ENCODE measurements at places on chromosomes 6 and 20. TPM values are rescaled to one million over a fixed set of nuclear protein-coding genes. Genes with fewer than 3 reads are reported as not detected.

SLC52A3 gene
- total RNA-seq: 7.1 TPM

DNA sequence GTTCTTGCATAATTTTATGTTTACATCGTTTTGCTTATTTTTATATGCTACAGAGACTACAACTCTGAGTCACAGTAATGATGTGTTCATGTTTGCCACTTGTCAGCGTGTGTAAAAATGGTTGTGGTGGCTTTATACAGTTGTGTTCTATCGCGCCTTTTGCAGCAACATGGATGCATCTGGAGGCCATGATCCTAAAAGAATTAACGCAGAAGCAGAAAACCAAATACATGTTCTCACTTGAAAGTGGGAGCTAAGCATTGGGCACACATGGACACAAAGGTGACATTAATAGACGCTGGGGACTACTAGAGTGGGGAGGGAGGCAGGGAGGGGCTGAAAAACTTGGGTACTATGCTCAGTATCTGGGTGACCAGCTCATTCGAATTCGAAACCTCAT is 996 bp upstream of the SEC23B start:
- H3K4me1 ChIP-seq: peaks cover 9% of the 10 kb centered on the region
- no peaks in the 10 kb centered on the region for H3K27me3 ChIP-seq
- DNase-seq: no peak

VPS52 gene
- 34.1 TPM for total RNA-seq

GRCh38 chr20:848193-848592 is 14.7 kb downstream of the FAM110A start:
- H3K27ac ChIP-seq: no peak overlapping the region
- H3K4me1 ChIP-seq: peaks cover 35% of the 10 kb centered on the region
- no peak for DNase-seq
- H3K4me3 ChIP-seq: no peak overlapping the region

DNA sequence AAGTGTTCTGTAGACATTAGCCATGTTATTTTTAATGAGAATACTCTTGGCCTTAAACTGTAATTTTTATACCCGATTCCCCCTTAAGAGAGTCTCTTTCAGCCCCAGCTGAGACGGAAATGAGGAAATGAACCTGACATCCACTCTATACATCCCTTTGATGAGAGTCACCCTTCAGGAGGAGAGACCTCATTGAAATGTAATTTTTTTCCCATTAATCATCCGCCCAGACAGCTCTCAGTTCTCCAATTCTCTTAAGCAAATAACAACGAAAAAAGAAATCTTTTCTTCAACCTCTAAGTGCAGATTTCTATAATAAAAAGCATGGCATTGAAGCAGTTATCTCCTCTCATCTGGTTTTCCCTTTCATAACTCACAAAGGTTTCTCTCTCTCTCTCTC is 243.8 kb upstream of the PMEPA1 start:
- DNase-seq: no peak
- H3K27me3 ChIP-seq: no peaks in the 10 kb centered on the region
- H3K4me1 ChIP-seq: peaks cover 2% of the 10 kb centered on the region
- H3K36me3 ChIP-seq: no peaks in the 10 kb centered on the region
- no peak overlapping the region for H3K27ac ChIP-seq

- H3K4me1 ChIP-seq: no peaks in the 10 kb centered on the region
- H3K27ac ChIP-seq: peak overlapping the region; percentile 14
- no peaks in the 10 kb centered on the region for H3K36me3 ChIP-seq
- H3K4me3 ChIP-seq: no peak overlapping the region
Measured at GRCh38 chr6:169926617-169927417, 175.4 kb downstream of the ERMARD start.

GRCh38 chr6:125129354-125129753 is 24.2 kb upstream of the TPD52L1 start:
- no peaks in the 10 kb centered on the region for H3K4me1 ChIP-seq
- no peak for DNase-seq
- no peak overlapping the region for H3K27ac ChIP-seq
- H3K36me3 ChIP-seq: no peaks in the 10 kb centered on the region
- H3K4me3 ChIP-seq: no peak overlapping the region
- H3K27me3 ChIP-seq: no peaks in the 10 kb centered on the region

CST7 gene
- total RNA-seq: 2.7 TPM

DNA sequence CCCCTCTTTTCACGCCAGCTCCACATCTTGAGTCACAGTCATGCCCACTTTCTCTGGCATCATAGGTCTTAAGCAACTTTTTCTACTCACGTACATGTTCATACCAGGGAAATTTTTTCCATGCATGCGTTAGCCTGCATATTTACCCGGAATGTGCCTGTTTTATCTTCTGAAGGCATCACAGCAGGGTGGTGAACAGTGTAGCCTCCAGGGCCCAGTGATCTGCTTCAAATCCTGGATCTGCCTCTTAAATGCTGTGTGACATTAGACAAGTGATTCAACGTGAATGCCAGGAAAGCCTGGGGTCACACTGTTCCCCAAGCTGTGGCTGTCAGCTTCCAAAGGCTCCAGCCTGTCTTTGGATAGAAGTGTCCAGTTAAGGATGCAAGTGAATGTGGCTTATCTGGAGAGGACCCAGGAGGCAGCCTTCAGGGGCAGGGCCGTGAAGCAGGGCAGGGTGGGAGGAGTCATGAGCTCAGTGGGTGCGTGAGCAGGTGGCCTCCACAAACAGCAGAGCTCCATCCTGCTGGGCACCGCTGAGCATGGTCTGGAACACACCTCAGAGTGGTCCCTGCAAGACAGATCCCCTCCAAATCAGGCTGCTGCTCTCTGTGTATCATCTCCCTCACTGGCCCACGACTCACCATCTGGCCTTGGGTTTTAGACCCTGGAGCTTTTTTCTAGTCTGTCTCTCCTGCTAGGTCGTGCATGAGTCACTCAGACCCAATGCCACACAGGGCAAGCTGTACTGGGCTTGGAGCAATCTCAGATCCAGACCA is 30.4 kb upstream of the CD93 start:
- no peaks in the 10 kb centered on the region for H3K36me3 ChIP-seq
- no peak for DNase-seq
- H3K27me3 ChIP-seq: no peaks in the 10 kb centered on the region
- H3K4me1 ChIP-seq: peaks cover 56% of the 10 kb centered on the region
- peak overlapping the region; percentile 69 for H3K27ac ChIP-seq
- no peak overlapping the region for H3K4me3 ChIP-seq

FGD2 gene
- 4.4 TPM for total RNA-seq

- DNase-seq: no peak
- H3K4me1 ChIP-seq: no peaks in the 10 kb centered on the region
- no peaks in the 10 kb centered on the region for H3K36me3 ChIP-seq
- H3K27me3 ChIP-seq: no peaks in the 10 kb centered on the region
- no peak overlapping the region for H3K27ac ChIP-seq
- H3K4me3 ChIP-seq: no peak overlapping the region
Measured at GRCh38 chr6:32484614-32484998, 44.9 kb downstream of the HLA-DRA start.

DNA sequence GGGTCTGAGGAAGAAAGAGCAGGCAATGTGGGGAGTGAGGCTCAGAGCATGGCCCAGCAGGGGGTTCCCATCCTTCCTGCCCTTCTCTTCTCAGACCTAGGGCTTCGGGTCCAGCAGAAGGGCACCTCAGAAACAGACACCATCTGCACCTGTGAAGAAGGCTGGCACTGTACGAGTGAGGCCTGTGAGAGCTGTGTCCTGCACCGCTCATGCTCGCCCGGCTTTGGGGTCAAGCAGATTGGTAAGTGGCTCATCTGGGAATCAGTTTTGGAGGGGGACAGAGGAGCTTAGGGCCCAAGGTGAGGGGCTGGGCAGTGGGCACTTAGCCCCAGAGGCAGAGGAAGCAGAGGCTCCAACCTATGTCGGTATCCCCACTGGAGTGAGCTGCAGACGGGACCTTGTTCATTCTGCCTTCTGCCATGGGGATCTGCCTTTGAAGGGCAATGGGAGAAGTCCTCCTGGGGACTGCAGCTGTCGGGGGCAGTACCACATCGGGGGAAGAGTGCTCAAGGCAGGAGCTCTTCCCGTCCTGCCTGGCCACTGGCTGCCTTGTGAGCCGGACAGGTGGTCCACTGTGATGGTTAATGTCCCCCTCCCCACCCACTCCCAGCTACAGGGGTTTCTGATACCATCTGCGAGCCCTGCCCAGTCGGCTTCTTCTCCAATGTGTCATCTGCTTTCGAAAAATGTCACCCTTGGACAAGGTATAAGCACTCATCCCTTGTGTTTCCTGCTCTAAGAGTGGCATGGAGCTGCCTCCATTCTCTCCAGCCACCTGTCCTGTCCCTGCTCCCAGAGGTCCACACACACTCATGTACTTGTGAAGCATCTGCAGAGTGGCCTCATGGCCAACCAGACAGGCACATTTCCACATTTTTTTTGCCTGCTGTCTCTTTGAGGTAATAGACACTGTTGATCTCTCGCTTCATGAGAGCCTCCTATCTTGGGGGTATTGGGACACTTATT is 4.7 kb downstream of the CD40 start:
- DNase-seq: no peak
- no peak overlapping the region for H3K27ac ChIP-seq
- H3K4me1 ChIP-seq: peaks cover 17% of the 10 kb centered on the region

- H3K4me1 ChIP-seq: no peaks in the 10 kb centered on the region
- no peaks in the 10 kb centered on the region for H3K27me3 ChIP-seq
- H3K27ac ChIP-seq: no peak overlapping the region
- DNase-seq: no peak
- H3K36me3 ChIP-seq: no peaks in the 10 kb centered on the region
Measured at GRCh38 chr6:95629551-95629950, 52.2 kb downstream of the MANEA start.

DNA sequence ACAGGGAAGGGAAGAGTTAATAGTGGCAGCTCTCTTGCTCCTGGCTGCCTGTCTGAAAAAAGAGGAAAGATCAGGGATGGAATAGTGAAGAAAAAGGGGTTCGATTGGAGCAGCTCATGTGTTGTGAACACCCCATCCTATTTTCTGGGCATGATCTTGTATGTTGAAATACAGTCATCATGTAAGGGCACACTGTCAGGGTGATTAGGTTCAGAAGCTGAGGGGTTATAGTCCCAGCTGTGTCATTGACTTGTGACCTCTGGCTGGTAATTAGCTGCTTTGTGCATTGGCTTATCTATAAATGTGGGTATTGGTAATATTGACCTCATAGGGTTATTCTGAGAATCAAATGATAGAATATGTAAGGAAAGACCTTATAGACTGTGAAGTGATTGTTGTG is 30.1 kb downstream of the PHF20 start:
- no peaks in the 10 kb centered on the region for H3K27me3 ChIP-seq
- H3K4me1 ChIP-seq: no peaks in the 10 kb centered on the region
- H3K27ac ChIP-seq: no peak overlapping the region
- peaks cover 10% of the 10 kb centered on the region for H3K36me3 ChIP-seq
- H3K4me3 ChIP-seq: no peak overlapping the region

- H3K27me3 ChIP-seq: no peaks in the 10 kb centered on the region
- peaks cover 38% of the 10 kb centered on the region for H3K4me1 ChIP-seq
- no peaks in the 10 kb centered on the region for H3K36me3 ChIP-seq
- H3K4me3 ChIP-seq: no peak overlapping the region
Measured at GRCh38 chr20:59138114-59138748, 25.4 kb upstream of the ZNF831 start.

DNA sequence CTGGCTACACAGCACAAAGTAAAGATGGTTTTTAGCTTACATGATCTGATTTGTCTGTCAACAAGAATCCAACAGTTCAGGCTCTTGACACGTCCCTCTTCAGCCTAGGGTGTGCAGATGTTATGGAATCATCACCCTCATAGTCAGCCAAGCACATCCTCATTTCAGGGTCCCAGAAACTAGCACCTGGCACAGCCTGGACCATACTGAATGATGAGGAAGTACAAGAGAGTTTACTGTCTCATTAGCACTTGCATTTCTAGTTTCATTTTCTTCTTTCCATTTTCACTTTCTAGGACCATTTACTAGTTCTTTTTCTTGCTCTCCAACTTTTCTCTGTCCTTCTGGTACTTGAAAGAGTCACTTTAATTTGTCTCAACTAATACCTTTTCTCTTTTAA is 6.5 kb downstream of the RIPOR2 start:
- H3K4me3 ChIP-seq: no peak overlapping the region
- H3K27ac ChIP-seq: no peak overlapping the region
- no peaks in the 10 kb centered on the region for H3K27me3 ChIP-seq
- peaks cover 24% of the 10 kb centered on the region for H3K4me1 ChIP-seq

E2F1 gene
- 3.2 TPM for total RNA-seq

- H3K4me1 ChIP-seq: peaks cover 3% of the 10 kb centered on the region
- no peaks in the 10 kb centered on the region for H3K27me3 ChIP-seq
- H3K4me3 ChIP-seq: no peak overlapping the region
- H3K36me3 ChIP-seq: no peaks in the 10 kb centered on the region
- H3K27ac ChIP-seq: no peak overlapping the region
Measured at GRCh38 chr6:18405477-18406293, 18.5 kb downstream of the RNF144B start.

DNA sequence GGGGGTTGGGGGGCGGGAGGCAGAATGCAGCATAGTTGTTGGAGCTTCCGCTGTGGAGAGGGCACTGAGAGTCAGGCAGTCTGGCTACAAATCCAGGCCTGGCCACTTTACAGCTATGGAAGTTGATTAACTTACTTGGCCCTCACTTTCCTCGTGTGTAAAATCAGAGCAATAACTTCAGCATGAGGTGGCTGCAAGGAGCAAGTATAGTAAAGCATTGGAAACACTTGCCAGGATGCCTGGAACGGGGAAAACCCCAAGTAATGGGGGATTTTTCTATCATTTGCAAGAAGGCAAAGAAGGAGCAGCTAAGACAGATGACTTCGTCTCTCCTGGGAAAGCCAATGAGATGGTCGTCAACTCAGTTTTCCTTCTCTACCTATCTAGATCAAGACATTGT is 35.8 kb downstream of the AGPAT4 start:
- no peaks in the 10 kb centered on the region for H3K36me3 ChIP-seq
- H3K27ac ChIP-seq: no peak overlapping the region
- H3K27me3 ChIP-seq: no peaks in the 10 kb centered on the region

GRCh38 chr6:13684855-13685254 is 26.8 kb downstream of the RANBP9 start:
- H3K4me1 ChIP-seq: peaks cover 43% of the 10 kb centered on the region
- no peaks in the 10 kb centered on the region for H3K36me3 ChIP-seq
- no peak overlapping the region for H3K27ac ChIP-seq
- no peaks in the 10 kb centered on the region for H3K27me3 ChIP-seq
- no peak overlapping the region for H3K4me3 ChIP-seq

DNA sequence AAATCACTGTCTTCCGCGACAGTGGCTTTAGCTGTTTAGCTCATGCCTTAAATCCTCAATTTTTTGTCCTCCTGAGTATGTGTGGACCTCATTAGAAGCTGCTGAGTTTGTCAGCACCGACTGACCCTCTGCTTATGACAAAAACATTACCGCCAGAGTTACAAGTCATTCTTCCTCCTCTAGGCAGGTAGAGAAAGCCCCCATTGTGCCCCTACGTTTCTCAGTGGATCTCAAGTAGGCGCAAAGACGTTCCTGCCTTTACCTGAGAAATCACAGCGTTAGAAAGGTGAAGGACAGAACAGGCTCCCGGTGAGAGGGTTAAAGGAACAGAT is 227.3 kb upstream of the PDE10A start:
- H3K27me3 ChIP-seq: no peaks in the 10 kb centered on the region
- no peak overlapping the region for H3K27ac ChIP-seq
- no peak overlapping the region for H3K4me3 ChIP-seq
- H3K4me1 ChIP-seq: no peaks in the 10 kb centered on the region
- DNase-seq: no peak

SRSF12 gene
- total RNA-seq: 0.19 TPM
